Esophagus muscularis mucosa (tissue), 4 donors: ENCODE measurements at places on chromosomes 6 and 20. TPM values are rescaled to one million over a fixed set of nuclear protein-coding genes. Genes with fewer than 3 reads are reported as not detected.

DNA sequence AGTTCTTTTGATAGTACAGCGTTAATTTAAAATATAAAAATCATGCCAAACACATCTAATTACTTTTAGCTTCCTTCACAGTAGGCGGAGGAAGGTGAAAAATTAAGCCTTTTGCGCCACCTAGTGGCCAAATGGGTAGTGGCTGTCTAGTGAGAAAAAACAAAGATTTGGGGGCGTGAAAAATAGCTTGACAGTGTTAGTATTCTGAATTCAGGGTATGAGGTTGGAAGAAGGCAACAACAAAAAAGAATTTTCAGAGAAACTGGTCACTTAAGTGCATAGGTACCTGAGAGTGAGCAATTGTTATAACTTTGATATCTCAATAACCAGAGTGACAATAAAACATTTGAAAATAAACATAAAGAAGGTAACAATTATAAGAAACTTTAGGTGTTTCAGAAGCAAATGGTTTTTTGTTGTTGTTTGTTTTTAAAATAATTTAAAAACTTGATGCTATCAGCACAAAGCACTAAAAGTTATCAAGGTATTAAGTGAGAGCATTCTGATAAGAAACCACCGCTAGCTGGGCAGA, 14.3 kb downstream of the PSMB9 start:
- peak; percentile 93 for DNase-seq

- DNase-seq, result no peak
Observed at GRCh38 chr6:90584636-90585255, 2.1 kb downstream of the MAP3K7 start.

- no peak for DNase-seq
Observed at GRCh38 chr6:68013780-68014515, 621.1 kb upstream of the ADGRB3 start.

GRCh38 chr6:149476789-149477455, 7.9 kb downstream of the ZC3H12D start:
- DNase-seq, result no peak

GRCh38 chr6:7880718-7881107, 29.9 kb downstream of the TXNDC5 start:
- DNase-seq, result no peak

- DNase-seq, result no peak
Observed at GRCh38 chr6:47599512-47599911, 98.9 kb upstream of the ADGRF4 start.

GRCh38 chr20:3101251-3101650, 16.7 kb upstream of the AVP start:
- no peak for DNase-seq

ZBTB46 gene
- 9.6 TPM for total RNA-seq

HTR1E gene
- total RNA-seq, result 0.40 TPM
